ENCODE measurements at places on chromosomes 5 and 9. TPM values are rescaled to one million over a fixed set of nuclear protein-coding genes. Genes with fewer than 3 reads are reported as not detected.

Gene TIMD4
- total RNA-seq: 4.9 TPM

Gene NUTM2G
- not detected for total RNA-seq

Gene MOB3B
- 3.6 TPM for total RNA-seq

Gene GALT
- total RNA-seq: 119 TPM

Gene MCCC2
- 37.1 TPM for total RNA-seq

Gene GNG10
- 17.8 TPM for total RNA-seq

Gene IL31RA
- not detected for total RNA-seq

Gene BASP1
- 0.40 TPM for total RNA-seq

GRCh38 chr5:106680330-106680729 is 990.4 kb downstream of the EFNA5 start:
- no peak overlapping the region for H3K27ac ChIP-seq
- no peak overlapping the region for H3K4me3 ChIP-seq
- H3K27me3 ChIP-seq: no peaks in the 10 kb centered on the region
- DNase-seq: no peak
- no peaks in the 10 kb centered on the region for H3K36me3 ChIP-seq

- no peak overlapping the region for H3K27ac ChIP-seq
- H3K4me3 ChIP-seq: no peak overlapping the region
- no peaks in the 10 kb centered on the region for H3K36me3 ChIP-seq
- H3K27me3 ChIP-seq: peaks cover 3% of the 10 kb centered on the region
- no peak for DNase-seq
Measured at GRCh38 chr9:1440256-1440655, 390.1 kb downstream of the DMRT2 start.

GRCh38 chr9:95316794-95317118 is 753 bp downstream of the FANCC start:
- peaks cover 29% of the 10 kb centered on the region for H3K4me1 ChIP-seq
- peak overlapping the region; percentile 69 for H3K27ac ChIP-seq
- no peak for DNase-seq
- H3K27me3 ChIP-seq: peaks cover 10% of the 10 kb centered on the region

GRCh38 chr5:74355041-74355824 is 285.3 kb downstream of the ENC1 start:
- no peak overlapping the region for H3K27ac ChIP-seq
- H3K27me3 ChIP-seq: peaks cover 3% of the 10 kb centered on the region
- H3K4me3 ChIP-seq: no peak overlapping the region
- DNase-seq: no peak
- H3K4me1 ChIP-seq: no peaks in the 10 kb centered on the region
- no peaks in the 10 kb centered on the region for H3K36me3 ChIP-seq

GRCh38 chr9:23441275-23441674 is 384.8 kb downstream of the ELAVL2 start:
- H3K27me3 ChIP-seq: no peaks in the 10 kb centered on the region
- H3K4me1 ChIP-seq: no peaks in the 10 kb centered on the region
- H3K4me3 ChIP-seq: no peak overlapping the region
- no peak for DNase-seq
- no peak overlapping the region for H3K27ac ChIP-seq

GRCh38 chr5:54663866-54664265 is 146.3 kb downstream of the SNX18 start:
- H3K4me1 ChIP-seq: peaks cover 3% of the 10 kb centered on the region
- peaks cover 10% of the 10 kb centered on the region for H3K36me3 ChIP-seq
- DNase-seq: no peak
- H3K4me3 ChIP-seq: no peak overlapping the region

DNA sequence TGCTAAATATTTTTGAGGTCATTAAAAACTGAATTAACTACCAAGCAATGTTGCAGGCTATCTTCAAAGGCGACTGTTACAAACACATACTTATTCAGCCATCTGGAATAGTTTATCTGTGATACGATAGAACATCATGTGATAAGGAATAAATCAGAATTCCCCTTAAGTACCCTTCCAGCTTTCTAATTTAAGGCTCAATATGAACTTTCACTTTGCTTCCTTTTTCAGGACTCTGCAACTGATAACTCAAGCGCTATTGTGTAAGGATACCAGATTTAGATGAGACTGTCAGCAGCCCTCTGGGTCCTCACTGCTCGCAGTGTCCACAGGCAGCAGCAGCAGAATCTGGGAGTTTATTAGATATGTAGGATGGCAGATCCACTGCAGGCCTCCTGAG is 416.3 kb downstream of the SPATA31D1 start:
- DNase-seq: no peak
- no peaks in the 10 kb centered on the region for H3K4me1 ChIP-seq
- no peaks in the 10 kb centered on the region for H3K27me3 ChIP-seq
- no peak overlapping the region for H3K4me3 ChIP-seq

- H3K27me3 ChIP-seq: no peaks in the 10 kb centered on the region
- no peaks in the 10 kb centered on the region for H3K4me1 ChIP-seq
- H3K36me3 ChIP-seq: no peaks in the 10 kb centered on the region
- no peak overlapping the region for H3K27ac ChIP-seq
- no peak for DNase-seq
Measured at GRCh38 chr9:72274916-72275315, 90.1 kb downstream of the ZFAND5 start.

- no peak for DNase-seq
- H3K4me1 ChIP-seq: peaks cover 20% of the 10 kb centered on the region
- H3K27ac ChIP-seq: no peak overlapping the region
- H3K27me3 ChIP-seq: no peaks in the 10 kb centered on the region
- H3K4me3 ChIP-seq: no peak overlapping the region
Measured at GRCh38 chr5:133398646-133399101, 213.7 kb downstream of the FSTL4 start.

GRCh38 chr9:121122246-121123032 is 47.7 kb downstream of the CNTRL start:
- peaks cover 39% of the 10 kb centered on the region for H3K36me3 ChIP-seq
- no peaks in the 10 kb centered on the region for H3K27me3 ChIP-seq
- H3K4me3 ChIP-seq: peak overlapping the region; percentile 89
- peaks cover 36% of the 10 kb centered on the region for H3K4me1 ChIP-seq
- H3K27ac ChIP-seq: peak overlapping the region; percentile 92

- no peaks in the 10 kb centered on the region for H3K4me1 ChIP-seq
- peaks cover 2% of the 10 kb centered on the region for H3K27me3 ChIP-seq
- H3K4me3 ChIP-seq: no peak overlapping the region
- H3K36me3 ChIP-seq: peaks cover 2% of the 10 kb centered on the region
- DNase-seq: no peak
Measured at GRCh38 chr9:113005777-113006176, 6.2 kb downstream of the ZNF883 start.

DNA sequence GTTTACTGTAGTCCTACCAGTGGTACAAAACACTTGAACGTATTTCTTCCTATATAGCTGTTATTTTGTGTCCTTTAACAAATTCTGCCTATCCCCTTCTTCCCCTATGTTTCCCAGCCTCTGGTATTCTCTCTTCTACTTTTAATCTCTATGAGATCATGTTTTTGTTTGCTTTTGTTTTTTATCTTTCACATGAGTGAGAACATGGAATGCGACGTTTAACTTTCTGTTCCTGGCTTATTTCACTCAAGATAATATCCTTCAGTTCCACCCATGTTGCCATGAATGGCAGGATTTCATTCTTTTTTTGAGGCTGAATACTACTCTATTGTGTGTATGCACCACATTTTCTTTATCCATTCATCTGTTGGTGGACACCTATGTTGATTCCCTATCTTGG is 634.4 kb upstream of the WWC1 start:
- H3K36me3 ChIP-seq: no peaks in the 10 kb centered on the region
- no peaks in the 10 kb centered on the region for H3K4me1 ChIP-seq
- no peak overlapping the region for H3K4me3 ChIP-seq
- no peaks in the 10 kb centered on the region for H3K27me3 ChIP-seq

GRCh38 chr5:168365581-168366081 is 74.2 kb downstream of the WWC1 start:
- no peaks in the 10 kb centered on the region for H3K4me1 ChIP-seq
- DNase-seq: no peak
- no peaks in the 10 kb centered on the region for H3K27me3 ChIP-seq
- no peaks in the 10 kb centered on the region for H3K36me3 ChIP-seq

GRCh38 chr5:149429839-149430721 is 51.0 kb upstream of the IL17B start:
- no peaks in the 10 kb centered on the region for H3K36me3 ChIP-seq
- peaks cover 33% of the 10 kb centered on the region for H3K4me1 ChIP-seq
- DNase-seq: no peak
- no peak overlapping the region for H3K4me3 ChIP-seq

DNA sequence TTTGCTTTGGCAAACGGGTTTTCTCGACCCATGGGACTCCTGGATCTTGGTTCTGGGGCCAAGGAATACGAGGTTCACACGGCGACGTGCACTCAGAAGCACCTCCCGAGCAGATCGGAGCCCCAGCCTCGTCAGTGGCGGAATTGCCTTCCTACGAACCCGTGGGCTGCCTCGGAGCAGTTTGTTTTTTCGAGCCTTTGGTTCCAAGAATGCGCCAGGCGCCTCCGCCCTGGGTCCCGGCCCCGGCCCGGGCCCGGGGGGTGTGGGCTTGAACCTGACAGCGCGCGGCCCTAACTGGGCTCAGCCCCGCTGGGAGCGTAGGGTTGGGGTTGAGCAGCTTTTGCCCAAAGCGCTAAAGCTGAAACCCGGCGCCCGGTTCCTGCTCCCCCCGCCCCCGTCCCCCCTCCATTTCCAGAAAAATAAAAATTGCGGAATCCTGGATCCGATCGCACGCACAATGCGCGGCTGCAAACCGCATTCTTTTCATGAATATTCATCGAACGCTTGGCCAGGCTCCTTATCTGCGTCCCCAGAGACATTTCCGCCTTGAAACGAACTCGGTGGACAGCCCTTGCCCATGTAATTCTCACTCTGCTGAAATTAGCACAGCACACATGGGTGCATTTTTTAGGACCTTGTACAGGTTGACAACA is 1.0 kb downstream of the BASP1 start:
- H3K27me3 ChIP-seq: peaks cover 47% of the 10 kb centered on the region
- DNase-seq: no peak
- no peak overlapping the region for H3K4me3 ChIP-seq
- H3K4me1 ChIP-seq: peaks cover 3% of the 10 kb centered on the region
- H3K27ac ChIP-seq: no peak overlapping the region
- no peaks in the 10 kb centered on the region for H3K36me3 ChIP-seq

DNA sequence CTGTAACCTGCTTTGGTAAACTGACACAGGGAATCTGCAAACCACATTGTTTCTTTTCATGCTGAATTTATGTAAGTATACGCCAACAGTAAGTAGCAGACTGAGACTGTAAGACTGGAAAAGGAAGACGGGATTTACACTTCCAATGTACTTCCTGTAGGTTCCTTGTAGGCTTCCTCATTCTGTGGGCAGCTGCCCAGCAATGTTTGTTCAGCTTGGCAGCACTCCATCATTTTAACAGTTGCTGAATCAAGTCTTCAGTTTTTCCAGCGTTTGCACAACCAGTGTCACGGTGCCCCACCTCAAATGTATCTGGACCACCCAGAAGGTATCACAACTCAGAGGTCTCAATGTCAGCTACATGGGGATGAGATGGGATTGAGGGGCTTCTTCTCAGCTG is 232.6 kb downstream of the PRDM9 start:
- no peaks in the 10 kb centered on the region for H3K36me3 ChIP-seq
- H3K4me1 ChIP-seq: no peaks in the 10 kb centered on the region
- no peak overlapping the region for H3K4me3 ChIP-seq
- no peaks in the 10 kb centered on the region for H3K27me3 ChIP-seq

DNA sequence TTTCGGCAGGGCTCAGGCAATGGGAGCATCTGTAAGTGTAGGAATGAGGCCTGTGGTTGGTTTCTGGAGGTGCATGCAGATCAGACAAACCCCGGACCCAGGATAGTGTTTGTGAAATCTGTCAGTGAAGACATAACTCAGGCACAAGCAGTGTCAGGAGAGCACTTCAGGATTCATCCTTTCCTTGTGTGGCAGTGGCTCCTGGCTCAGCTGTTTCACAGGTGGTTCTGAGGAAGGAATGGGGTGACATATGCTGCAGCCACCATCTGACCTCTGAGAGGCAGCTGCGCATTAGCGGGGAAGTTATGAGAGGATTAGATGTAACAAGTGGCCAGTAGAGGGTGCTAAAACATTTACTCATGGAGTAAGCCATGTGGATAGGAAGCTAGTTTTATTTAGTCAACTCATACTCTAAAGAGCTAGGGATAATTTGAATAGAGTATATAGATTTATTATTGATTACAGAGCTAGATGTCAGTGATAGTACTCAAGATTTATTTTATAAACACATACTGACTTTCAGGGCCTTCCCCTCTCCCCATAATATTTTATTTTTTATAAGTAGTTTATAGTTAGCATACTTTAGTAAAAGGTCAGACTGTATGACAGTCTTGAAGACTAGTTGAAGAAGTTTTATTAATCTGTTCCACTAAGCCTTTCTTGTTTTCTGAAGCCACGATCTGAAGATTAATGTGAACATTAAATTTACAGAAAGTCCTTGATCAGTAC is 28.4 kb downstream of the NNT start:
- peak; percentile 36 for DNase-seq
- no peak overlapping the region for H3K27ac ChIP-seq
- H3K4me1 ChIP-seq: peaks cover 12% of the 10 kb centered on the region
- H3K36me3 ChIP-seq: peaks cover 41% of the 10 kb centered on the region
- H3K4me3 ChIP-seq: no peak overlapping the region
- no peaks in the 10 kb centered on the region for H3K27me3 ChIP-seq

DNA sequence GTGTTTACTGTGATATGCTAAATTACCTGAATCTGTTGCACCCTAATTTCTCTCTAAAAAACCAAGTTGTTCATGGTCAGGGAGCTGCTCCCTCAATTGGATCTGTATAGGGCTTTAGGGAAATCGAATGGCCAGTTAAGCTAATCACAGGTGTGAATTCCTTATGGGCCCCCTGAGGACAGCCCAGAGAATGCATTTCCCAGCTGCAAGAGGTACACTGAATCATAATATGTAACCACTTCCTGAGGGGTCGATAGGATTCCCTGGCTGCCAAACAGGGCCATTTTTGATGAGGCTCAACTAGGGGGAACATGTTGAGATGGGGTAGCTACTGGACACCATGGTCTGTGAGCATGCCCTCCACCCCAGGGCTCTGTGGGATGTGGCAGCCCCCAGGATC is 478.6 kb downstream of the CCDC171 start:
- H3K4me3 ChIP-seq: no peak overlapping the region
- DNase-seq: no peak
- peaks cover 10% of the 10 kb centered on the region for H3K4me1 ChIP-seq

Data from activated naive CD8-positive, alpha-beta T cell treated with anti-CD3 and anti-CD28 coated beads, Interleukin-2, amount 10 ng/mL, durations not matched to agents 7 days and 5 days (primary cell).